Left renal cortex interstitium (tissue), 4 donors: ENCODE measurements at places on chromosomes 16 and 17. TPM values are rescaled to one million over a fixed set of nuclear protein-coding genes. Genes with fewer than 3 reads are reported as not detected.

The ELMO3 gene
- polyA plus RNA-seq, result 5.7 TPM

The KRTAP4-3 gene
- not detected for polyA plus RNA-seq

The ABCA3 gene
- 6.9 TPM for polyA plus RNA-seq

The ADGRG3 gene
- polyA plus RNA-seq, result 0.32 TPM

The CLEC3A gene
- not detected for polyA plus RNA-seq
